NCI-H510A treated with DMSO at 0.1 percent for 48 hours (cell line): ENCODE measurements at places on chromosomes 3 and 15.

DNA sequence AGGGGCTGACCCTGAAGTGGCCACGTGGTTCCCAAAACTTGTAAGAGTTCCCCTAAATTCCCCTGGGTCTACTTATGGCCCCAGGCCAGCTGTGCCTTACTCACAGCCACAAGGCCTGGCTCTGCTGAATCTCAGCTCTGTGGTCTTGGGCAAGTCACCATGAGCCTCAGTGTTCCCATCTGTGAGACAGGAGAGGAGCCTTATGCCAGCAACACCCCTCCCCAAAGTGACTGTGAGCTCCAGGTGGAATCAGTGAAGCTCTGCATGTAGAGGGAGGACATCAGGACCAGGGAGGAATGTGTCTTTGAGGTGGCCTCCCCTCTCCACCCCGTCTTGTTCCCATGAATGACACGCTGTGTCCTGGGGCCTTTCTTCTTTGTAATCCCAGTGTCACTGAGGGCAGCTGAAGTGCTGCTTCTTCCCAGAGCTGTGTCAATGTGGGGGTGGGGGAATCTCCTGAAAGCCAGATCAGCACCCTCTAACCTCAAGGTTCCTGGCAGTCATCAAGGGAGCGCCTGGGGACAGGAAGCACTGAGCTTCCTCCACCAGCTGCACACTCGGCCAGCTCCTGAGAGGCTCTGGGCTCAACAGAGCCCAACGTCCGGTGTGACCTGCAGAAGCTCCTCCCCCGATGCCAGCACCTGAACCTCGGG lies 258.9 kb downstream of the UACA start:
- DNase-seq: peak; percentile 12

GRCh38 chr15:45401665-45402161 lies 23.4 kb upstream of the GATM start:
- no peak for DNase-seq

GRCh38 chr3:42871592-42872196 lies 4.0 kb downstream of the CYP8B1 start:
- no peak for DNase-seq

DNA sequence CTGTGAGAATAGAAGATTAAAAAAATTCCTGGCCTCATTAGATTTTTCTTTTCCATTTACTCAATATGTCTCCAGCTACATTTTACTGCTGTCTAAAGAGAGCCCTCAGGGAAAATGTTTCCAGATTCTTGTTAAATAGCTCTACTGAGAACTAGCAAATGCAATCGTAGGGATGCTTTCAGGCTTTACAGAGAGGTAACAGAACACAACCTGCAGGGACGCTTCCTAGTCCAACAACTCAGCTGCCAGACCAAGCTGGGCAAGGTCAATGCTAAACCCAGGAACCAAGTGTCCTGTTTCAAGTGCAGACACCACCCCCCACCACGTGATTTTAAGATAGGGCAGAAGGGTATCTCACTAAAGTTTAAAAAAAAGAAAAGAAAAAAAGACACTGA lies 25.2 kb downstream of the ARHGEF3 start:
- no peak for DNase-seq

DNA sequence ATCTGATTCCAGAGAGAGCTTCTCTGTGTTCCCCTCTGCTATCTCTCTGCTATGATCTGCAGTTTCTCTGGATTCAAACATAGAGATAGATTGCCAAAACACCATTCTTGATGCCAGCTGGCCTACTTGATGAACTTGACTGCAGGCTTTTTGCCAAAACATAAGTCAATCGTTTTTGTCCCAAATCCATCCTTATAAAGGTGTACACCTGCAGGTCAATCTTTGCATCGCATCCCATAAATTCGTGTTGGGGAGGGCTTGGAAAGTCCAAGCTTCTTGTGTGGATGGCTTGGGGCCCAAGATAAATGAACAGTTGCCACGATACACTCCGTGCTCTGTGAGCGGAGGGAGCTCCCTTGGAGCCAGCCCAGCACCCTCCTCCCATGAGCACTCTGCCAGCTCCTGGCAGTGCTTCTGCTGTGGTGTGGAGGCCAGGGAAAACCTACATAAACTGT lies 2.7 kb downstream of the CERS3 start:
- no peak for DNase-seq

DNA sequence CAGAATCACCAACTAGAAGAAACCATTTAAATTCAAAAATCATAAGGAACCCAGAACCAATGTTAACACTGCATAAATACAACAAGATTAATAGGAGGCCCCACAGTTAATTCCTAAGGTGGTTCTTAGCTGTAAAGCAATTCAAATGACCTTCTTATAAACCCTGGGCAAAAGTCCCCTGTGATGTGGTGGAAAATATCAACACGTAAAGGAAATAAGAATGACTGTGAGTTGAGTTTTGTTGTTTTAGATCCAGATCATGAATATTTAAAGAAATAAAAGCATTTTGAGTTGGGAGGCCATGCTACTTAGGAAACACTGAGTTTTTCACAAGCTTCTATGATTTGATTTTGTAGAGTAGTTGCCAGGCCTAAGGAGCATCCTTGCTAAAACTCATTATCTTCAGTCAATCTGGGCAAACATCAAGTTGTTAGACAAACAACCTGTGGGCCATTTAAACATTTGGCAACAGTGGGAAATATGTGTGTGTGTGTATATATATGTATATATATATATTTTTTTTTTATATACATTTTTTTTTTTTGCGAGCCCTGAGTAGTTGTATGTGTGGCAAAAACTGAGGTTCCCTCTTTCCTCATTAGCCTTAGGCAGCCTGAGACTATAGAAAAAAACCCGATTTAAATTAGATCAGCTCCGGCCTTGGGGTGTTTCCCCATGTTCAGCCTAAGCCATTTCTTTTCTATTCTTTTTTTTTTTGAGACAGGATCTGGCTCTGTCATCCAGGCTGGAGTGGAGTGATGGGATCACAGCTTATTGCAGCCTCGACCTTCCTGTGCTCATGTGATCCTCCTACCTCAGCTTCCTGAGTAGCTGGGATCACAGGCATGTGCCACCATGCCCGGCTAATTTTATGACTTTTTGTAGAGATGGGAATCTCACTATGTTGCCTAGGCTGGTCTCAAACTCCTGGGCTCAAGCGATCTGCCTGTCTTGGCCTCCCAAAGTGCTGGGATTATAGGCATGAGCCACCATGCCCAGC lies 8.0 kb upstream of the PXK start:
- no peak for DNase-seq

- DNase-seq: no peak
These were observed 539.4 kb downstream of the IGSF11 start for GRCh38 chr3:118495206-118495605.

DNA sequence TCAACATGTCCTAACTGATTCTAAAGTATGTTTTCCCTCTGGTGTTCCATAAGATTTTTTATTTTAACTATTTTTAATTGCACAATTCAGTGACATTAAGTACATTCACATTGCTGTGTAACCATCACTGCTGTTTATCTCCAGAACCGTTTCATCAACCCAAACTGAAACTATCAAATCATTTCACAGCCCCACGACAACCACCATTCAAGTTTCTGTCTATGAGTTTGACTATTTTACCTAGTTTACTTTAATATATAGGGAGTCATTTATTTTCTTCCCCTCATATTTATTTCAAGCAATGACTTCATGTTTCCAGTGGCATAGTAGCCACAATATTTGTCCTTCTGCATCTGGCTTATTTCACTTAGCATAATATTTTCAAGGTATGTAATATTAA lies 8.4 kb downstream of the RTP1 start:
- no peak for DNase-seq

GRCh38 chr15:47516972-47517371 lies 200.3 kb upstream of the SEMA6D start:
- DNase-seq: no peak

GRCh38 chr3:12964711-12965612 lies 108.3 kb downstream of the IQSEC1 start:
- DNase-seq: peak; percentile 61

- no peak for DNase-seq
These were observed 82.0 kb downstream of the NR2E3 start for GRCh38 chr15:71892335-71892734.

DNA sequence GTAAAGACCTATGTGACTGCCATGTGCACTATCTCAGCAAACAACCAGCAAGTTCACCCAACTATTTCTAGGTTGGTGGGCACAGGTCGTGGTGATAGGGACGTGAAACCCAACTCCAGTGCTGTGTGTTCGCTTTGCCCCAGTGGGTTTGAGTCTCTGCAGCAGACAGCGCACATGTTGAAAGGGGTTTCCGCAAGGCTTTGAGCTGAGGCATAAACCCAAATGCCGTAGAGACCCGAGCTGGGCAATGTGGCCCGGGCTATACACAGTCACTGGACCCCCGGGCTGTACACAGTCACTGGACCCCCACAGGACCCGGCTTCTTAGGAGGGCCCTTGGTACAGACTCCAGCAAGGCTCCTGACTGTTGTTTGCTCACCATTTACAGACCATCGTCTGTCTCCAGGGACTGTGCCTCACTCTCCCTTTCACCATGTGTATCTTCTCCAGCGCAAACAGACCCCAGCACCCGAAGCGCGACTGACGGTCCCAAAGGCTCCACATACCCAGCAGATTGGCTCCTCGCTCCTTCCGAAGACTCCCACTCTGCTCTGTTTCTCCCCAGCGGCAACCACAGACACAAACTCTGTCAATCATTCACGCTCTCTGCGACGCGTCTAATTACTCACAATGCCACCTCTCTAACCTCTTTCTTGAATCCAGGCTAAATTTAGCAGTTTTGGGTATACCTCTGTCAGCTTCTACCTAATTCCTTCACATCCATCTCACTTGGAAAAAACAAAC lies 31.2 kb downstream of the PCSK6 start:
- no peak for DNase-seq

GRCh38 chr3:23612296-23612891 lies 193.4 kb upstream of the UBE2E1 start:
- DNase-seq: no peak

GRCh38 chr3:160184655-160185054 lies 40.6 kb upstream of the C3orf80 start:
- DNase-seq: no peak

- DNase-seq: peak; percentile 62
These were observed 38.6 kb downstream of the ADAMTS9 start for GRCh38 chr3:64648927-64649906.

- peak; percentile 35 for DNase-seq
These were observed 113.2 kb downstream of the PPP2R3A start for GRCh38 chr3:136078421-136079364.
